Lung (tissue), 17 donors: ENCODE measurements at places on chromosomes 4 and X.
A peak's percentile ranks its signal among the peaks of the same experiment; 100 is the strongest.

- peak; percentile 26 for DNase-seq
Observed at GRCh38 chrX:133574716-133575115, 159.4 kb upstream of the GPC4 start.

GRCh38 chrX:22730542-22730941 lies 269.2 kb upstream of the DDX53 start:
- no peak for DNase-seq

- DNase-seq = peak; percentile 75
Observed at GRCh38 chr4:26458157-26458561, 32.1 kb downstream of the CCKAR start.

DNA sequence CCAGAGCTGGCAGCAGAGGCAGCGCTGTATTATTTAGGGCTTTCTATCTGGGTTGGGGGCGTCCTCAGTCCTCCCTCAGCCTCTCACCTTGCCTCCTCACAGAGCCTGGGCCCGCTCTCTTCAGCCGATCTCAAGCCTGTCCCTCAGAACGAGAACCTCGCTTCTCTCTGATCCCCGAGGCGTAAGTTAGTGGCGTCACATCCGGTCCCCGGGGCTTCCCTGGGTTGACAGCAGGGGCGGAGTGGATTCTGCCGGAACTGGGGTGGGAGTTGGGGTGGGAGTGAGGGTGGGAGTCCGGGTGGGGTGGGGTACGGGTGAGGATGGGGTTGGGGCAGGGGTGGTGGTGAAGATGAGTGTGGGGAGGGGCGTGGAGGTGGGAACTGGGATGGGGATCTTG lies at the start of gene MAGEA10:
TSS of gene MAGEA10 (minus strand) at position 190 of the 397 bp plus-strand sequence. CDS start 2,957 bp downstream, outside the sequence.
- DNase-seq = no peak

- no peak for DNase-seq
Observed at GRCh38 chr4:56082829-56083228, 134.1 kb downstream of the CEP135 start.

DNA sequence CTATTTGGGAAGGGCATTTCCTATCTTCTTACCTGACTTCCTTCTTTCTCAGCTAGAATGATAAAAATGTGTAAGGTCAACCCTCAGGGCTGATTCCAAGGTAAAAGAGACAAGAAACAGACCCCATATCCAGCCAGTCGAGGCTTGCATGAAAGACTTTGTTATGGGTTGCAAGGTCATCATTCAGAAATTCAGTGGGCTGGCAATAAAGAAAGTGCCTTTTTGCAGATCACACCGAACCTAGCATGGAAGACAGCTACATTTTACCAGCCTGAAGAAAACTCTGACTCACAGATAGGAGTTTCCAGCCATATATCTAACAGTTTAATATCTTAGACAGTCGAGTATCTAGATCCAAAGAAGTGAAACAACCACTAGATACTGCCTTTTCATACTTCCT lies 87.4 kb downstream of the PDGFC start:
- DNase-seq = no peak

DNA sequence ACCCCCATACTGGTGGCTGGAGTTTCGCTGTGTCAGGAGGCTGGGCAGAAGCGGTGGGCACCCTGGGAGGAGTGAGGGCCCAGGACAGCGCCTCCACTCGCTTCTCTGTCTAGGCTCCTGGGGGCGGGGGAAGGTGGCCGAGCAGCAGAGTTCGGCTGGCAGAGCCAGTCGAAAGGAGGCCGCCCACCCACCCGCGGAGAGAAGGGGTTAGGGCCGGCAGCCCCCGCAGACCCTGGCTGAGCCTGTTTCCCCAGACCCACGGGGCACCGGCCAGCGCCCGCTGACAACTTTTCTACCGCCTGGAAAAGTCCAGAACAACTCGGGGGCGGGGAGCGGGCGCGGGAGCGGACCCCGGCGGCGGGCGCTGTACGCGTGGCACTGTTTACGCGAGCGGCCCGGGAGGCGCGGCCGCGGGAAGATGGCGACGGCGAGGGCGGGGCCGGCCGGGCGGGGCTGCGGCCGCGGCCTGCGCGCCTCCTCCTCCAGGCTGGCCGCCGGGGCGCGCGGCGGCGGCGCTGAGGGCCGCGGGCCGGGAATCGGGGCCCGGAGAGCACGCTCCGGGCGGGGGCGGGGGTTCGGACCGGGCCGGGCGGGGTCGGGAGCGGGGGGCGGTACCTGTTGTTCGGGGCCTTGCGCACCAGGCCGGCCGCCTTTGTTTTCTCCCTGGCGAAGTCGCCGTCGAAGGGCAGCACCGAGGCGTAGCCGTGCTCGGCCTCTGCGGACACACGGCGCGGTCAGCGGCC lies 628 bp downstream of the MXD4 start:
- peak; percentile 31 for DNase-seq

DNA sequence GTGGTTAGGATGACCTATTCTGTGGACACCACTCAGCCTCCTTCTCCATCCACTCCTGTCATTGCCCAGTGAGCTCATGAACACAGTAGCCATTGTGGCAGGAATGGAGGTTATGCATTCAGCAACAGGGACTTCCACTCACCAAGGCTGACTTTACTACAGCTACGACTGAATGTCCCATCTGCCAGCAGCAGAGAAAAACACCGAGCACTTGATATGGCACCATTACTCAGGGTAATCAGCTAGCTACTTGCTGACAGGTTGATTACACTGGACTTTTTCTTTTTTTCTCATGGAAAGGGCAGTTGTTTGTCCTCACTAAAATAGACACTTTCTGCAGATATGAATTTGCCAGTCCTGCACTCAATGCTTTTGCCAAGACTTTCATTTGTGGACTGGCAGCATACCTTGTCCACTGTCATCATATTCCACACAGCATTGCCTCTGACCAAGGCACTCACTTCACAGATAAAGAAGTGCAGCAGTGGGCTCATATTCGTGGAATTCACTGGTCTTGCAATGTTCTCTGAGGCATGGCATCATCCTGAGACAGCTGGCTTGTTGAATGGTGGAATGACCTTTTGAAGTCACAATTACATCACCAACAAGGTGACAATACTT lies 37.3 kb upstream of the UGT2B4 start:
- DNase-seq = no peak

GRCh38 chrX:25020905-25021449 lies 5.2 kb upstream of the ARX start:
- DNase-seq = peak; percentile 37

- DNase-seq = no peak
Observed at GRCh38 chr4:141643557-141643956, 7.2 kb downstream of the IL15 start.

DNA sequence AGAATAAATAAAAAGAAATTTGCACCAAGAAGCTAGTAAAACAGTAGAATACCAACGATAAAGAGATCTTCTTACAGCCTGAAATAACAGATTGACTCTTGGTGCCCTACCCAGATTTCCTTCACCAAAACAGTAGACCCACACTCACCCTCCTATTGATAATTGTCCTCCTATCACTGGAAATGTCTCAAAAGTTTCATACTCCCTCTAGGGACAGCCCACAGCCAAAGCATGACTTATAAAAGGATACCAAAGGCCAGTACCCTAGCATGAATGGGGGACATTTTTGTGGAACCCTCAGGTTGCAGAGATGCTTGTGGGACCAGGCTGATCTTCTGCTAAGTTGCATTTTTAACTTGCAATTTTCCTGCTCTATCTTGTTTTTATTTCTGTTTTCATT lies 104.1 kb downstream of the INPP4B start:
- DNase-seq = no peak

- no peak for DNase-seq
Observed at GRCh38 chr4:114037988-114038387, 58.5 kb upstream of the ARSJ start.

DNA sequence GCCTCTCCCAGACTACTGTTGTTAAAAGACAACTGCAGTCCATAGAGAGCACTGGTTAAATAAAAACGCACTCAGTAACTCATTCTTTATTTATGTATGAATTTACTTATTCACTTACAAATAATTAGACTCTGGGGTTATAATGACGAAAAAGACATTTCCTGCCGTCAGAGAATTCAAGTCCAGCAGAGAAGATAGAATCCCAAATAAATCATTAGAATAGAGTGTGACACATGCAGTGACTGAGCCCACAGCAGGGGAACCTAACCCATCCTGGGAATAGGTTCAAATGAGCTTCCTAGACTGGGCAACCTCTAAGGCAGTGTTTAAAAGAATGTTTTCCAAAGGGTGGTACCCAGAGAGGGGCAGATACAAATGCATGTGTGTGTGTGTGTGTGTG lies 53.9 kb downstream of the FGFBP1 start:
- DNase-seq = no peak

- DNase-seq = peak; percentile 19
Observed at GRCh38 chr4:172830295-172830764, 338.3 kb upstream of the GALNT7 start.

DNA sequence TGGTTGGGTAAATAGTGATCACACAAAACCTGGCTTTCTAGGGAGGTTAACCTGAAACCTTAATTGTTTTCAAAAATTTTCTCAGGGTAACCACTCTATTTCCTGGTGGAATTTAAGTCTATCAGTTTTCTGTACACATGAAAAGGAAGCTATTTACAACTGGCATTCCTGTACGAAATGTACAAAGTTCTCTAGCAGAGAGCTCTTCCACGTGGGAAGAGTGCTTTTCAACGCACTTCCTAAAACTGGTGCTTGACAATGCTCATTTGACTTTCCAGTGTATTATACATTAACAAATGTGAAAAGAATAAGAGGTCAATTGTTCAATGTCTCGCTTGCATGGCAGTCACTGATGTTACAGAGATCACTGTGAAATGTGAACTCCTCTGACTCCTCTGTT lies 2.8 kb upstream of the SOD3 start:
- no peak for DNase-seq

DNA sequence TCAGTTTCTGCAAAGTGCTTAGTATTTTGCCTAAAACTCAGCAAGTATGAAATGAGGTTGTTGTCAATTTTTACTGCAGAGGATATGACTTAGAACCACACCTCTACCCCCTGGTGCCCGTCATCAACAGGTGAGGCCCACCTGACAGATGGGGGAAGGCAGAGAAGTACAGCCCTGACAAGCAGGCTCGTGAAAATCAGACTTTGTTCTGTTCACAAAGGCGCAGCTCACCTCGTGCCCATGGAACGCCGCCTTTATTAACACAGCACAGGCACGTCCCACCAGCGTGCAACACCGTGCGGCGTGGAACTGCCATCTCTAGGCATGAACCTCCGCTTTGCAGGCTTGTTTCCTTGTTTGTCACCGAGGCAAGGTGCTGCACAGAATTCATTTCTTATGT lies 13.3 kb downstream of the CYP4V2 start:
- no peak for DNase-seq

GRCh38 chrX:47771473-47771872 lies 65.2 kb upstream of the ZNF81 start:
- no peak for DNase-seq

DNA sequence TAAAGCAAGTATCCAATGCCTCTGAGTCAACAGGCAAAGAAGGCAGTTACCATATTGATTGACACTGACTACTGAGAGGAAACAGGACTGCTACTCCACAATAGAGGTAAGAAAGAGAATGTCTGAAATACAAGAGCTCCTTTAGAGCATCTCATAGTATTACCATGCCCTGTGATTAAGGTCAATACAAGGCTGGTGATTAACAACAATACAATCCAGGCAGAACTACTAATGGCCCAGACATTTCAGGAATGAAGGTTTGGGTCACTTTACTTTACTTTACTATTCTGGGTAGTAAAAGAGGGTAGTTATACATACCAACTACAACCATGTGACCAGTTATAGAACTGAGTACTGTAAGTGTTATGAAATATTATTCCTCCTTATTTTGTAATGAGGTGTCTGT lies 44.5 kb downstream of the BRWD3 start:
- no peak for DNase-seq

DNA sequence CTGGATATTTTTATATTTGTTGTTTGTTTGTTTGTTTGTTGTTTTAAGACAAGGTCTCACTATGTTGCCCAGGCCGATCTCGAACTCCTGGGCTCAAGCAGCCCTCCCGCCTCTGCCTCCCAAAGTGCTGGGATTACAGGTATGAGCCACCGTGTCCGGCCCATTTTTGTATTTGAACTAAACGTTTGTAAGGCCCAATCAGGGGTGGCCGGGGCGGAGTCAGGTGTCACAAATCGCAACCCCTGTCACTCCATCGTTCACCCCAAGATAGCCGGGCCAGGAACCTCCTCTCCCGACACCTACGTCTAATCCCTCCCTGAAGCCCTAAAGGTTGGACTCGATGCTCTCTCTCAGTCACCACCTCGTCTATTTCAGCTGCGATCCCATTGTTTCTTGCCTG lies 722 bp upstream of the EFHC2 start:
- DNase-seq = peak; percentile 7

- DNase-seq = peak; percentile 51
Observed at GRCh38 chr4:152278505-152279233, 257.2 kb downstream of the FBXW7 start.

DNA sequence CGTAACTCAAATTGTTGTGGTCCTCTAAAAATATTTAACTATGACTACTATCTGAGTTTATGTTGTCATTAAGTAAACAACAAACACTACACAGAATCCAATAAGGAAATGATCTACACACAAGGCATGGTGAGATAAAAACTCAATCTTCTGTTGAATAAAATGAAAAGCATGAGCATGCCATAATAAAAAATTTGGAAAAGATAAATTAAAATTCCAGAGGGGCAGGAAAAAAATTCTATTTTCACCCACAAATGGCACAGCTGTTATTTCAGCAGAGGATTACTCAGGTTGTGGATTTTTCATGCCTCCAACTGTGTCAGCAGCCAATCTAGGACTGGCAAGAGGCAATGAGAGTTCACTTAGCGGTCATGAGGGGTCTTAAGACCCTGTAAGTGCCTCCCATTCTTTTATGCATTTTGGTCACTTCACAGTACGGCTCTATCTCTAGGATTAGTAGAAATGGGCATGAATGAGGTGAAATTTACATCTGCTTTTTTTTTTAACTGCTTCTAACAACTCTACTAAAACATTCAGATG lies 639.8 kb upstream of the DIPK2B start:
- DNase-seq = no peak

GRCh38 chrX:86369847-86370630 lies 221.8 kb downstream of the DACH2 start:
- no peak for DNase-seq

DNA sequence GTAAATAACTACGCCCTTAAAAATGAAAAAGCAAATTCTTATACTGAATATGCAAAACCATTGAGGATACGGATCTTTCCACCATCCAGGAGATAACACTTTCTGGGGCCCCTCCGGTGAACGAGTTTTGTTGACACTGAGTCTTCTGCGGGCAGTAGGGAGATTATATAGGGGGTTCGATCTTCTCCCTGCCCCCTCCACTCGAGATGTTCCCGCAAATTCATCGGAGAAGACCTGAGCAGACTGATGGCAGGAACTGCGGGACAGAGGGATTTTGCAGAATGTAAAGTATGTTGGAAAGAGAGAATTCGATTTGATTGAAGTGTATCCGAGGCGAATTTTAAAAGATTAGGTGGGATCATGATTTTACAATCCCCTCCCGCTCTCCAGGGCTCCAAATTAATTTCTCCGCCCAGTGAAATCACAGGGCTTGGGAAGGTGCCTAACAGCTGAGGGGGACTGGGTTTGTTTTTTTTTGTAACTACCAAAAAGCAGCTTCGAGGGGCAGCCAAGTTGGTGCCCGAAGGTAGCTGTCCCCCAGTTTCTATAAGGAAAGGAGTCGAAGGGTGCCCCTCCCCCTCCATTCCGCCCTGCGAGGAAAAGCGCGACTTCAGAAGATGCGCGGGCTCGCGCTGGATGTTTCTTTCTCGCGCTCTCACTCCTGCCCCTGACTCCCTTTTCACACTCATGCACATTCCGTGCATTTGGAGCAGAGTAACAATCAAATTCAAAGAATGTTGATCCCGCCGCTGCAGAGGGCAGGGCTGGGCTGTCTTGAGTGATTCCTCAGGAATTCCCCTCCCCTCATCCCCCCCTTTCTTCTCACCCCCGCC lies 1.2 kb downstream of the TMEM255A start:
- peak; percentile 25 for DNase-seq
